Cerebellum (tissue), 4 donors: ENCODE measurements at places on chromosomes 3 and 15.
A peak's percentile ranks its signal among the peaks of the same experiment; 100 is the strongest.

GRCh38 chr15:71458089-71458660 lies 342.9 kb downstream of the THSD4 start:
- DNase-seq = no peak

DNA sequence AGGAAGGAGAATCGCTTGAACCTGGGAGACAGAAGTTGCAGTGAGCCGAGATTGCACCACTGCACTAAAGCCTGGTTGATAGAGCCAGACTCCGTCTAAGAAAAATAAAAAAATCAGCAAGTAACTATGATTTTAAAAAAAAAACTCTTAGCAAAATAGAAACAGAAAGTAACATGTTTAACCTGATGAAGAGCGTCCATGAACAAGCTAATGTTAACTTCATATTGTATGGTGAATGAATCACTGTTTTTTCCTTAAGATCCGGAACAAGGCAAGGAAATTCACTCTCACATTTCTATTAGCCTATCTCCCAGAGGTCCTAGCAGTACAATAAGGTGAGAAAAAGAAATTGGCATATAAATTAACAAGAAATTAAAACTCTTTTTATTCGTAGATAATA lies 69.0 kb downstream of the RFX7 start:
- no peak for DNase-seq

DNA sequence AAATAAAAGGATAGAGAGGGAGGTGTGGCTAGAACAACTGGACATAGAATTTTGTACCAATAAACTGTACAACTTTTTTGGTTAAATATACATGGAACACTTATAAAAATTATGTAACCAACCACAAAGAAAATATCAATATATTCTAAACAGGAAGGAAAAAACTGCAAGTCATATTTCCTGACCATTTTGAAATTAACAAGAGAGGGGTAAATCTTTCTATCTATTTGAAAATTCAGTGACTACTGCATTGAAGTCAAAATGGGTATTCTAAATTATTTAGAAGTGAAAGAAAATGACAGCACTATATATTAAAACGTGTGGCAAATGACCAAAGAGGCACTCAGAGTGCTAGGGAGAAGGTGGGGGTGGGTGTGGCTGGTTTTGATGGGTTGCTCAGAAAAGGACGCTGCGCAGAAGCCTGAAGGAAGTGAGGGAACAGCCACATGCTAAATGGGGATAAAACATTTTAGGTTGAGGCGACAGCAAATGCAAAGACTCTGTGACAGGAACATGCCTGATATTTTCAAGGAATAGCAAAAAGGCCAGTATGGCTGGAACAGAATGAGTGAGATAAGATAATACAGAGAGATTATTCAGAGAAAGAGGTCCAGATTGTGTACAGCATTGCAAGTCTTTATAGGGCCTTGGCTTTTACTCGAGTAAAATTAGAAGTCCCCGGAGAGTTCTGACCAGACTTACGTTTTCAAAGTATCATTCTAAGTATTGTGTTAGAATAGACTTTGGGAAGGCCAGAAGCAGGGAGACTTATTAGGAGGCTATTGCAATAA lies 41.1 kb downstream of the ERICH6 start:
- no peak for DNase-seq

DNA sequence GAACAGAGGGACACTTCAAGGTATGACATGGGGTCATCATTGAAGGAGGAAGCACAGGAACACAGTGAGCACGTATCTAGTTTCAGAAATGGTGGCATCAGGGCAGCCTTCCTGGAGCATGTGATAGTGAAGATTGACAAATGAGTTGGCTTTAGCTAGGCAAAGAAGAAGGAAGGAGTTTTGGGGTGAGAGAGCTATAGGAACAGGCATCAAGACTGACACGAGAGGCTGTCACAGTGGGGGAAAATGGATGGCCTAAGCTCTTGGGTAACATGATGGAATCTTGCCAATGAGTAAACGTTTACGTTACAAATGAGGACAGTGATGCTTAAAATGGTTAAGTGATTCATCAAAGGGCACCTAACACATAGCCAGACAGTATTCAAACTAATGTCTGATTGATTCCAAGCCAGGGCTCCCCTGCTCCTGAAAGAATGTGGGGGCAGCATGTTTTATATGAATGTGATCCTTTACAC lies 23.1 kb upstream of the GPR171 start:
- no peak for DNase-seq

DNA sequence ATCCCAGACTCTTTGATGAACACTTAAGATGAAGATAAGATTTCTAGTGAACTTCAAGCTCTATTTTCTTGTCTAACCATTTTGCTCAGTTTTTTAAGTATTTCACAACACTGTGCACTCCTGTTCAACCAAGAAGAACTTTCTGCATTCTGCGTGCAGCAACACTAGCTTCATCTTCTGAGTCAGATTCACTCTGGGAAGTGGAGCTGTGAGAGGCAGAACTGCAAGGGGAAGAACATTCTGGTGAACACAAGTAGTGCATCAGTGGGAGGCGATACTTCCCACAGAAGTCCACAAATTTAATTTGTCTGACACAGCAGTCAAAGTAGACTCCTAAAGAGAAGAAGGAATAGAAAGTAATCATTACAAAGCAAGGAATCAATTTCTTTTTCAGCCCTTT lies 18.1 kb downstream of the LRRC58 start:
- DNase-seq = no peak

DNA sequence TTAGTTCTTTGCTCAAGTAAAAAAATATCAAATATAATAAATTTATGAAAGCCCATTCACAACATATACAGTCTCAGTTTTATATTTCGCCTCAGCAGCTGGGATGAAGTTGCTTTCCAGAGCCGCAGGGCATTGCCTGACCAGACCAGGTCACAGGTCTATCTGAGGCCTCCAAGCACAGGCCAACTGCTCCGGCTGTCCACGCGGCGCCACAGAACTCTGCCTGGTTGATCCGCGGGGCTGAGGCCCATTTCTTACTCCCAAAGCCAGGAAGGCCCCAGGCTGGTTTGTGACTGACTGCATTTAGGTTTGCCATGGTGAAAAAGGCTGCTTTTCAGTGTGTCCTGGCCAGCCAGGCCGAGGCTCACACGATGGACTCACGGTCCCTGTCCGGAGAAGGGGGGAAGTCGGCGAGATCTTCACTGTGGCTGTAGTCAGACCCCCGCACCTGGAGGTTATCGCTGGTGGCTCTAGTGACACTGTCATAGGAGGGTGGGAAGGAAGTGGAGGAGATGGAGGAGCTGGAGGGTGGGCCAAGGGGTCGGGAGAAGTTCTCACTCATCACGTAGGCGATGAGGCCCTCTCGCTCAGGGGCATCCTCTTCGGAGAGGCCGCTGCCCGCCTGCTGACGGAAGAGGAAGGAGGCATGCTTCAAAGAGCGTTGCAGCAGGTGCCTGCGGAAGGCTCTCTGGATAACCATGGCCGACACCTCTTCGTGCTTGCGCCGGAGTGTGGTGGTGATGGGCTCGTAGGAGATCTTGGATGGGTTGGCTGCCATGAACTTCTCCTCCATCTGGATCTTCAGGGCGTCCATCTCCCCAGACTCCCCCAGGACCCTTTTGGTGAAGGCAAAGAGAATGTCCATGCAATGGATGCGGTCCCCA lies 54.1 kb downstream of the EXOG start:
- DNase-seq = no peak

- DNase-seq = no peak
These were observed 43.1 kb downstream of the RBPMS2 start for GRCh38 chr15:64732156-64732860.

GRCh38 chr3:158573714-158574113 lies 2.7 kb downstream of the MLF1 start:
- DNase-seq = no peak

- DNase-seq = no peak
These were observed 306.9 kb downstream of the GAP43 start for GRCh38 chr3:115930168-115930567.

DNA sequence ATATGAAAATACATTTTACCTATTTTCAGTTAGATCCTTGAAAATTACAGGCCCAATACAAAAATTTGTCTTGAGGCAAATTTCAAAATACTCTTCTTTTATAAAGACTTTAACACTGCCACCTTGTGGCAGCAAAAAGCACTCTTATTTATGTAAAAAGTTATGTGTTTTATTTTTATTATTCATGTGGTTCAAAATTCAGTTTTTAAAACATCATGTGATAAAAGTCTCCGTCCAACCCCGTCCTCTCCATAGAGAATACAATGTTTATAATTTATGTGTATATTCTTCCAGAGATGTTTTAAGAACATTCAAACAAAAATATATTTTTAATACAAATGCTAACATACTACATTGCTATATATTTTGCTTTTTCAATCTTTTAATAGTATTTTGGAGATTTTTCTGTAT lies 36.9 kb upstream of the TRIM59 start:
- DNase-seq = no peak

GRCh38 chr15:74907163-74907870 lies 666 bp upstream of the FAM219B start:
- peak; percentile 35 for DNase-seq
